ENCODE measurements at places on chromosomes 11 and 22.

DNA sequence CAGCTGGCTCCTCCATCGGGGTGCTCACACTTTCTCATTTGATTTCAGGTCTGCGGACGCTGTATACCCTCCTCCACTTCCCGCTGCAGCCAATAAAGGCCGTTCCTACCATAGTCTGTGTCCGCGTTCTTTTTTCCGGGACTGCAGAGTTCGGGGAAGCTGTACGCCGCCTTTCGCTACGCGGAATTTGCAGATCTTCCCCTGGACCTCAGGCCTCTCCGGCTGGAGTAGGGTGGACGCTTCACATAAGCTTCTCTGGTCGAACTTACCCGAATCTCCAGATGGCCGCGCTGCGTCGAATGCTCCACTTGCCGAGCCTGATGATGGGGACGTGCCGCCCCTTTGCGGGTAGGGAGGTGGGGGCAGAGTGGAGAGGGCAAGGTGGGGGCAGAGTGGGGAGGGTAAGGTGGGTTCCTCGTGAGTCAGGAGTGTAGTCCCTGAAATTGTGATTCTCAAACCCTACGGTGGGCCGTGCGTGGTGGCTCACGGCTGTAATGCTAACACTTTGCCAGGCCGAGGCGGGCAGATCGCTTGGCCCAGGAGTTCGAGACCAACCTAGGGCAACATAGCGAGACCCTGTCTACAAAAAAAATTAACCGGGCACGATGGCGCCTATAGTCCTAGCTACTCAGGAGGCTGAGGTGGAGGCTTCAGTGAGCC lies 617 bp downstream of the CSKMT start:
- DNase-seq = peak; percentile 22

DNA sequence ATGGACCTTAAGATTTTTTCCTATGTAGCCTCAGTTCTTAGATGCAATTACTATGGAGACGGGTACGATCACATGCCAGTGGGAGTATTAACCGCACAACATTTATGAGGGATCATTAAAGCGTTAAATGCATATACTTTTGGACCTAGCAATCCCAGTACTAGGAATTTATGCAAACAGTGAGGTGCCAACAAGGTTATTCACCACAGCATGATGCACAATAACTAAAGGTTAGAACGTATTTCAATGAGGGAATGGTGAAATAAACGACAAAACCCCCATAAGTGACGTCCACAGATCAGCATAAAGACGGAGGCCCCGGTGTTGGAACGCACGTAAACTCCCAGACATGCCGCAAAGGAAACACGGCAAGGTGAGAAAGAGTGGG lies 539 bp downstream of the SIRT3 start:
- no peak for DNase-seq

DNA sequence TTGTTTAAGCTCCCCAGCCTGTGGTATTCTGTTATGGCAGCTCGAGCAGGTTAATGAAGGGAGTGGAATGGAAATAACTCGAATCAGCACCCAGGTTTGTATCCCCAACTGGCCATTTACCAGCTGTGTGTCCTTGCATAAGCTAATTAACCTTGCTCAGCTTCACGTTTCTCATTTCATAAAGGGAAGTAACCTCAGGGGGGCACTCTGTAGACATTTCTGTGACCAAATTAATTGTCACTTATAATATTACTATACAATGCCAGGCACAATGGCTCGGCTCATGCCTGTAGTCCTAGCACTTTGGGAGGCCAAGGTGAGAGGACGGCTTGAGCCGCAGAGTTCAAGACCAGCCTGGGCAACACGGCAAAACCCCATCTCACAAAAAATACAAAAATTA lies 13.8 kb downstream of the ADA2 start:
- DNase-seq = no peak

DNA sequence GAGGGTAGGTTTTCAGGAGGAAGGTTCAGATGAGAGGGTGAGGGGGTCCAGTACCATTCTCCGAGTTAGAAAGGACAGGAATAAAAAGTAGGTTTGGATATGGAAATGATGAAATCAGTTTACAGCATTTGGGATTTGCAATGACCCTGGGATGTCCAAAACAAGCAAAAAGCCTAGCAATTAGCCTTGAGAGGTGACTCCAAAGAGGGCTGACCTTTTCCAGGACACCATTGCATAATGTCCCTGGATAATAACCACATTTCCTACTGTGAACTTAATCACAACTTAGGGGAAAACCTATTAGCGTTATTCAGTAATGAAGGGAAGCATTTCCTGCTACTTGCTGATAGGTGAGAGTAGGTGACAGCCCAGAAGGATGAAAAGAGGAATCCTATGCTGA lies 101.4 kb upstream of the ARHGAP42 start:
- DNase-seq = no peak

DNA sequence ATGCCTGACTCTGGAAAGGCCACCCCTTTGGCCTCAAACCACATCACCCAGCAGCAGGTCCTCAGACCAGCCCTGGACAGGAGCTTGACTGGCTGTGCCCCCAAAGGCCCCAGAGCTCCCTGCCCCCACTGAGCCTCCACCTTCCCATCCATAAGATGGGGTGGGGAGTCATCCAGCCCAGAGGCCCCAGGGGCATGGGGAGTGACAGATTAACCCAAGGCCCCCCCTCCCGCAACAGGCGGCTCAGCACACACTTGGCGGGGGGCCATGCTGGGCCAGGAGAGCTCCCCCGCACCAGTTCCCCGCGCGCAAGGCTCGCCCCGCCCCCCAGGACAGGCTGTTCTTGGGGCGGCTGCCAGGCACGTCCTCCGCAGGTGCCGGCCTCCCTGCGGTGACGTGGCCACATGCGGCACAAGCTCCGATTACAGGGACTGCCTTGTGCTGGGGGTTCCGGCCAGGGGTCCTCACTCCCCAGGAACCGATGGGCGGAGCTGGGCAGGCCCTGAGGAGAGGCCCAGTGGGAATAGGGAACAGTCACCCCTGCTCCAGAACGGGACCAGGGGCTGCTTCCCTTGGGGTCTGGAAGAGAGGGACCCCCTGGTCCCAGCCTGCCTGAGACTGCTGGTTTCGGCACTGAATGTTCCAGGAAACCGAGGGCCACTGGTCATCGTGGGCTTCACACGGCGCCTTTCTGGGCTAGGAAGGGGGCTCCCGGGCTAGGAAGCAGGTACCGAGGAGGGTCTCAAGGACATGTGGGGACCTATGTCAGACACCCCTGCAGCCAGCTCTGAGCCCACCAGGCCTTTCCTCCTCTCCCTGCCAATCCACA lies 5.1 kb upstream of the CDKN1C start:
- DNase-seq = no peak

DNA sequence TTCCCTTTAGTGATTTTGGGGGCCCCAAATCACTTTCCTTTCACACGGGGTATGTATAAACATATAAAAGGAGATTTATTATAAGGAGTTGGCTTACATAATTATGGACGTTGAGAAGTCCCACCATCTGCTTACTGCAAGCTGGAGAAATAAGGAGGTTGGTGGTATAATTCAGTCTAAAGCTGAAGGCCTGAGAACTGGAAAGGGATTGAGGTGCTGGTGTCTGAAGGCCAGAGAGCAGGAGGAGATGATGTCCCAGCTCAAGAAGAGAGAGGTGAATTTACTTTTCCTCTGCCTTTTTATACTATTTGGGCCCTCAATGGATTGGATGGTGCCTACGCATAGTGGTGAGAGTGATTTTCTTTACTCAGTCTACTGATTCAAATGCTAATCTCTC lies 1.3 kb upstream of the ZNF202 start:
- DNase-seq = no peak

- no peak for DNase-seq
Observed at GRCh38 chr11:27701355-27702105, 1.3 kb upstream of the BDNF start.

All from foreskin keratinocyte (primary cell).